Forelimb muscle (tissue), 1 donor: ENCODE measurements at places on chromosomes 3 and 15. TPM values are rescaled to one million over a fixed set of nuclear protein-coding genes. Genes with fewer than 3 reads are reported as not detected.

Gene LSAMP
- polyA plus RNA-seq = 4.5 TPM

- no peak for DNase-seq
These were observed 32.7 kb downstream of the PDIA5 start for GRCh38 chr3:123099331-123100192.

DNA sequence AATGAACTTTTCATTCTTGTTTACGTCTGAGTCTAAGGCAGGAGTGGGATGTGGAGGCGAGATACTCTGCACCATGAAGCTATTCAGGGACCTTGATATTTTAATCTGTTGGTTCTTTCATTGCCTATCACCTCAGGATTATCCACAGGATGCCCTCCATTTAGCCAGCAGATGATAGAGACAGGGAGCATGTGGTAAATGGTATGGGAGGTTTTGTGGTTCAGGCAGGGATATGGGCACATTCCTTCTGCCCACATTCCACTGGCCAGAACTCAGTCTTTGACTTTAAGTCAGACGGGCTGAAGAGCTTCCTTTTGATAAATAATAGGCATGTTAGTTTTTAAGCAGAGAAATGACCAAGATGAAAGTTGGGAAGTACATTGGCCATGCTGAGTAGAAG is 548.0 kb upstream of the CCDC54 start:
- DNase-seq = no peak

- DNase-seq = no peak
These were observed 48.3 kb downstream of the CLDN11 start for GRCh38 chr3:170467007-170467406.
